AG09319 (cell line): ENCODE measurements at places on chromosomes 11 and 22.

- DNase-seq: peak; percentile 92
Observed at GRCh38 chr11:65506772-65507505, 8.1 kb downstream of the MALAT1 start.

GRCh38 chr11:113645593-113646349, 60.3 kb downstream of the TMPRSS5 start:
- no peak for DNase-seq

- no peak for DNase-seq
Observed at GRCh38 chr11:27331981-27332380, 31.0 kb downstream of the CCDC34 start.

DNA sequence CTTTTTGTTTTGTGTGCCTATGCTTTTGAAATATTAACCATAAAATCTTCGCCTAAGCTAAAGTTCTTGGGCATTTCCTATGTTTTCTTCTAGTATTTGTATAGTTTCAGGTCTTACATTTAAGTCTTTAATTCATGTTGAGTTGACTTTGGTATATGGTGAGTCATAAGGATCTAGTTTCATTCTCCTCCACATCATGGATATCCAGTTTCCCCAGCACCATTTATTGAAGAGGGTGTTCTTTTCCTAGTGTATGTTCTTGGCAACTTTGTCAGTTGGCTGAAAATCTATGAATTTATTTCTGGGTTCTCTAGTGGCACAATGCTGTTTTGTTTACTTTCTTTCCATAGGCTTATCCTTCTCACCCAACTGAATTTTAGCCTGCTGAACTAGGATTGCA, 49.0 kb downstream of the CTSC start:
- no peak for DNase-seq

- DNase-seq: no peak
Observed at GRCh38 chr11:91248199-91248807, 976.3 kb upstream of the FAT3 start.

DNA sequence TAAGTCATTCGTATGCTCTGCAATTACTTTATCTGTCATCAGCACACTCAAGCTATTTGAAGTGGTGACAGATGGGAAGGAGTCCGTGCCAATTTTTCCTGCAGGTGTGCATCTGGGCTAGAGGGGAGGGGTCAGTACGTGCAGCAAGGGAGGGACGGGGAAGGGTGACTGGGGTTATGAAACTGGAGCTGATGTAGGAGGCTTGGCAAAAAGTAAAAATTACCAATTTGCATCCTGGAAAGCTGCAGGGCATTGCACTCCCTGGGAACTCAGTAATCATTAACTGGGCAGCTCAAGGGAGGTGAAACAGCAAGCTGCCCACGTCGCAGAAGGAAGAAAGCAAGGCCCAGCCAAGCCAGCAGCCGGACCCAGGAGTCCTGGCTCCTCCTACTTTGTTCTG, 87.1 kb upstream of the TMEM45B start:
- DNase-seq: no peak

DNA sequence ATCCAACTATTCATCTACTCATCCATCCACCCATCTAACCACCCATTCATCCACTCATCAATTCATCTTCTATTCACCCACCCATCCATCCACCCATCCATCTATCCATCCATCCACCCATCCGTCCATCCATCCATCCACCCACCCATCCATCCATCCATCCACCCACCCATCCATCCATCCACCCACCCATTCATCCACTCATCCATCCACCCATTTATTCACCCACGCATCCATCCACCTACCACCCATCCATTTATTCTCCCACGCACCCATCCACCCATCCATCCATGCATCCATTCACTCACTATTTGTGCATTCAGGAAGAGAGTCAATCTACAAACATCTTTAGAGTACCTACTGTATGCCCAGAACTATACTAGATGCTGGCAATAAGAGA, 482.3 kb downstream of the NTM start:
- DNase-seq: no peak

- no peak for DNase-seq
Observed at GRCh38 chr22:29146091-29146560, 59.6 kb upstream of the EMID1 start.

- no peak for DNase-seq
Observed at GRCh38 chr22:45254388-45254787, 13.7 kb upstream of the KIAA0930 start.

- no peak for DNase-seq
Observed at GRCh38 chr11:19209617-19210370, 8.0 kb upstream of the CSRP3 start.

GRCh38 chr11:63841554-63841953, 2.6 kb downstream of the MARK2 start:
- DNase-seq: no peak

DNA sequence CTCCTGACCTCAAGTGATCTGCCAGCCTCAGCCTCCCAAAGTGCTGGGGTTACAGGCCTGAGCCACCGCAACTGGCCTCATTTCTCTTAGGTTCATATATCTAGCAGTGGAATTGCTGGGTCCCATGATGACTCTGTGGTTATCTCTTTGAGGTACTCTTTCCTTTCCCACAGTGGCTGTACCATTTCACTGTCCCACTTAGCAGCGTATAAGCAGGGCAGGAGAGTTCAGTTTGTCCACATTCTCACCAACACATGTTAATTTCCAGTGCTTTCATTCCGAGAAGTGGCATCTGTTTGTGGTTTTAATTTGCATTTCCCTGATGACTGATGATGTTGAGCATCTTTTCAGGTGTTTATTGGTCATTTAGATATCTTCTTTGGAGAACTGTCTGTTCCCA, 16.4 kb downstream of the PRR5 start:
- DNase-seq: no peak

DNA sequence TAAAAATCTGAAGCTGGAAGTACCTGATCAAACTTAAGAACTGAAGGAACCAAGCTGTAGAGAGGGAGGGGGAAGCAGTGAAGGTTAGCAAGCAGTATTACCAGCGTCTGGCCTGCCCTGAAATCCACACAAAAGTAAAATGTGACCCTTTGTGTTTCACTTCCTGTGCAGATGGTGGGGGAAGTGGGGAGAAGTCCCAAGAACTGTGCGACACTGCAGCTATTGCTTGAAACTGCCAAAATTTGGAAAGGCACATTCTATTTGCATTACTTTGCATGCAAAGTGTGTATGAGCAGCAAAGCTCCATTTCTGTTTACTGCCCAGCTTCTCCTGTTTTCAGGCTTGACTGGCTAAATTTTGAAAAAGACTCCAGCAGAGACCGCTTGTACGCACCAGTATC, 72.1 kb upstream of the BMAL1 start:
- DNase-seq: no peak

GRCh38 chr11:134449713-134450112, 37.7 kb upstream of the B3GAT1 start:
- no peak for DNase-seq

DNA sequence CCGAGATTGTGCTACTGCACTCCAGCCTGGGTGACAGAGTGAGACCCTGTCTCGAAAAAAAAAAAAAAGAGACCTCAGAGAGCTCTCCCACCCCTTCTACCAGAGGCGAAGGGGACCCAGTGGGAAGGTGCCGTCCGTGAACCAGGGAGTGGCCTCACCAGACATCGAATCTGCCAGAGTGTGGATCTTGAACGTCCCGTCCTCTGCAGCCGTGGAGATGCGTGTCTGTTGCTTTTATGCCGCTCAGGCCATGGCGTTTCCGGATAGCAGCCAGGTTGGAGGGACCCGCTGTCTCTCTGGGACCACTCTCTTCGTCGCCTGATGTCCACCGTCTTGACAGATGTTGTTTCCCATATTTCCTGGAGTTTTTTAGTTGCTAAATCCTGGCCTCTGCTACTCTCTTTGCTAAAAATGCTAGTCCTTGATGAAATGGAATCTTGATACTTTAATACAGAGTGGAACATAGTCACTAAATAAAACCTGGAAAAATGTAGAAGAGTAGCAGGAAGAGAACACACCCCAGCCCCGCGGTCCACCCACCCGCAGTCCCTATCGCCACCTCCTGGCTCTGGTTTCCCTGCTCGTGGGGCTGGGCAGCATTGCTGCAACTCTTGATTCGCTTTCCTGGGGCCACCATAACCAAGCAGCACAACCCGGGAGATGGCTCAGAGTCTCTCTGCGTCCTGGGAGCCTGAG, 12.0 kb upstream of the MUC6 start:
- DNase-seq: no peak

DNA sequence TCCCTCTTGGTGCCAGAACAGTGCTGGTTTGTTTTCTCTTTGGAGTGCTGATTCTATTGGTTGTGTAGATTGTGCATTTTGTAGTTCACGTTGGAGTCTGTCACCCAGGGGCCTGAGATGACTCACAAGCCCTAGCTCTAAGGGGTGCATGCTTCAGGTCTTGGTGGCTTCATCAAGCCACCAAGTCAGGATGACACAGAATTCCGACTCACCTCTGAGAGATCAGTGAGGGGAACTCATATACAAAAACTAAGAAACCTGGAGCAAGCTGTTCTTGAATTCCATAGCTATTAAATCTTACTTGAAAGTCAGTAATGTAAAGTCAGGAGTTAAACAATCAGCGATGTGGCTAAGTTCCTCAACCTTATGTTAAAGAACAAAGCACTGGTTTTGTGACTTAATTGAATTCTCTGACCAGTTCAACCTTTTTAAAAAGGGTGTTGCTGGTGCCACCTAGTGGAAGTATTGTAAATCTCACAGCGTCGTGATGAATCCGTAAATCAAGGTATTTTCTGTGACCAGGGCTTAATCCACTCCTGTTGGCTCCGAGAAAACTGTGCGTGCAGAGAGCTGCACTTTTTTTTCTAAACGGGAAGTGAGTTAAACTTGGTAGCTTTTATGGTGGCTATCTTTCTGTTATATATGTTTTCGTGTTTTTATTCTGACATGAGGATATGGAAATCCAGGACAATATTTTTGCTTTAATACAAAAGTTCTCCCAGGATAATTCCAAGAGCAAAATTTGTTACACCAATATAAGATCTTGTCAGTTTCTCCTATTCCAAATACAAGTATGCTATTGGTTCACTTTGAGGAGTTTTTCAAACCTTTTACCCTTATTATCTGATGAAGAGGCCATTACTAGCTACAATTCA, 14.6 kb downstream of the MMP13 start:
- no peak for DNase-seq

GRCh38 chr11:8640267-8640906, 42.1 kb downstream of the TRIM66 start:
- DNase-seq: no peak

DNA sequence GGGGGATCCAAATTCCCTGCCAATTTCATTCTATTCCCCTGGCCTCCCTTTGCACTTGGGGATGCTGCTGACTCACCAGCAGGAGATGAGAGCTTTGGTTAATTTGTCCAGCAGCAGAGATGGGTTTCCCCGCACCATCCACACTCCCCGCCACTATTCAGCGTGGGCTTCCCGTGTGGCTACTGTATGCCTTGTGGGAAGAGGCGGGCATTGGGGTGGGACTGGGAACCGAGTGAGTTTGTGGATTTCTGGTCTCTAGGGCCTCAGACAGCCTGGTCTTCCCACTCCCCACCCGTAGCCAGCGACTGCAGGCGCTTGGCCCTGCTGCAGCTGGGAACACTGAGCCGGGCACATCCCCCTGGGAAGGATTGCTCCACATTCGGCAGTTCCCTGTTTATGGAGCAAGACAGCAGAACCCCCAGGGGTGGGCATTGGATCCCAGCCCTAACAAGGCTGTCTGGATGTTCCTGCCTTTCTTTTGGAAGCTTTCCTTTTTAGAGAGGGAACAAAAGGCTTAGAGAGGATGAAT, 23.4 kb downstream of the KIAA1671 start:
- DNase-seq: no peak

GRCh38 chr22:20389288-20389687, 4.7 kb upstream of the ZNF74 start:
- no peak for DNase-seq

GRCh38 chr11:135008001-135008405, 596.0 kb upstream of the B3GAT1 start:
- DNase-seq: no peak

DNA sequence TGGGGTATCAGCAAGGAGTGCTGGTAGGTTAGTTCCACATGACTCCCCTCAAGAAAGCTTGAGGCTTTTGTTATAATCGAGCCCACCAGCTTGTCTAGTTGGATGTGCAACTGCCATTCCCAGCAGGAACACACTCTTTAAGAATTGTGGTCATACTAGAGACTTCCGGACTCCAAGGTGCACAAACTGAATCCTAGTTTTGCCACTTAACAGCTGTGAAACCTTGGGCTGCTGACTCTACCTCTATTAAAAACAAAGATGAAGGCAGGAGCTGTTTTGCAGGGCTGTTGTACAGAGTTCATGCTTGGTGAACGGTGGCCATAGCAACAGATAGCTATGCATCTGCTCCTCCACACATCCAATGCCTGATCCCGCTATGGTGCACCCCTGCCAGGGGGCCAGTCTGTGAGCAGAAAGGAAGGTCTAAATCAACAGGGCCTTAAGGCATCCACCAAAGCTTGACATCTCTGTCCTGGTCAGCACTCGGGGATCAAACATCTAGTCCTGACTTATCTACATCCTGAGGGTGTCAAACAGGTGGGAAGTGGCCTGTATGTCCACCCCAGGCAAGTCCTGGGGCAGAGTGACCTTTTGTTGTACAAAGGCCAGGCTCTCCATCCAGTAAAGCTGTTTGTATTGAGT, 36.4 kb downstream of the DKK3 start:
- no peak for DNase-seq

DNA sequence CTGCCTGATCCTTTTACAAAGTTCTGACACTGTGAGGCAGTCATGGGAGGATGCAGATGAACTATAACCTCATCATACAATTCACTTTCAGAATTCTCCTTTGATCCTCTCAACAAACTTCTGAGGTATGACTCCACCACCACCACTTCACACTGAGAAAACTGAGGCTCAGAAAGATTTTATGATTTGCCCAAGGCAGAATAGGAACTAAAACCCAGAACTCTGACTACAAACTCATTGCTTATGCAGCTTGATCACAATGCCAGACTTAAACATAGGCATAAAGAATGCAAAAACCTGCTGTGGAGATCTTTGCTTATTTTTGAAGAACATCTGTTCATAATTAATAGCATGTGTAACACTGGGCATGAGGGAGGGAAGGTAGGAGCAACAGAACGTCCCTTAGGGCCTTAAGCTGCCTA, 20.4 kb downstream of the FAM168A start:
- DNase-seq: peak; percentile 45

GRCh38 chr11:356610-357009, 12.7 kb upstream of the B4GALNT4 start:
- no peak for DNase-seq

DNA sequence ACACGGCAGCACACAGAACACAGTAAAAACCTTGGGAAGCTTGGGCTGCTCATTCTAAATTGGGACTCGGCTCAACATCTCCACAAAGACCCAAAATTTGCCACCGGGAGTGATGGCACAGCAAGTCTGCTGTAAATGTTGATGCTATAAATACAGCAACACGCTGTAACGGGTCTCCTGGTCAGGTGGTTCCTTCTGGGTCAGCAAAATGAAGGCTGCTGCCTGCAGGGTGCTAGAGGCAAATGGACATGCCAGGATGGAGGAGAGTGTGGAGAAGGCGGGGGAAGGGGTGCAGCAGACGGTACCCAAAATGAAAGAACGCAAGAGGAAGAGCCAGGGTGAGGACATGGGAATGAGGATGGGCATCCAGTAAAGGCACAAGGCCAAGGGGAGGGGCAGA, 30.4 kb downstream of the MAFF start:
- no peak for DNase-seq

GRCh38 chr11:2328021-2328420, 26.2 kb downstream of the TSPAN32 start:
- no peak for DNase-seq

- no peak for DNase-seq
Observed at GRCh38 chr11:88377144-88377543, 39.6 kb upstream of the CTSC start.
